ENCODE measurements at places on chromosomes 4 and X.

GRCh38 chr4:124940387-124940786, 227.9 kb upstream of the ANKRD50 start:
- DNase-seq, result peak; percentile 97

- no peak for DNase-seq
Measured at GRCh38 chrX:46755671-46756070, 3.2 kb downstream of the SLC9A7 start.

- DNase-seq, result peak; percentile 97
Measured at GRCh38 chr4:153676984-153677383, 7.1 kb upstream of the TLR2 start.

- DNase-seq, result no peak
Measured at GRCh38 chrX:18465051-18465450, 39.6 kb downstream of the CDKL5 start.

DNA sequence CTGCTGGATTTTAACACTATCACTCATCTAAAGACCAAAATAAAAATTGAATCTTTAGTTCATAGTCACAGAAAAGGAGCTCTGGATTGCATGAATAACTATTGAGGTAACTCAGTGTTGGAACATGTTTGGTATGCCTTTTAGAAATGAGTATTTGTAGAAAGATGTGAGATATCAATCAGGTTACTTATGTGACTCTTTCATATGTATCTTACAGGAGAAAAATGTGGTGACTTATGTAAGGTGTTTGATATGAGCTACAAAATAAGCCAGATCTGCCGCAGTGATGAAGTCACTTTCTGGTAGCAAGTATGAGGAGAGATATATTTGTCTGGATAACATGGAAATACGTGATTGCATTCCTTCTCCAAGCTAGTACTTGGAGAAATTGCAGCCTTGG, 1653.3 kb upstream of the PCDH7 start:
- no peak for DNase-seq

DNA sequence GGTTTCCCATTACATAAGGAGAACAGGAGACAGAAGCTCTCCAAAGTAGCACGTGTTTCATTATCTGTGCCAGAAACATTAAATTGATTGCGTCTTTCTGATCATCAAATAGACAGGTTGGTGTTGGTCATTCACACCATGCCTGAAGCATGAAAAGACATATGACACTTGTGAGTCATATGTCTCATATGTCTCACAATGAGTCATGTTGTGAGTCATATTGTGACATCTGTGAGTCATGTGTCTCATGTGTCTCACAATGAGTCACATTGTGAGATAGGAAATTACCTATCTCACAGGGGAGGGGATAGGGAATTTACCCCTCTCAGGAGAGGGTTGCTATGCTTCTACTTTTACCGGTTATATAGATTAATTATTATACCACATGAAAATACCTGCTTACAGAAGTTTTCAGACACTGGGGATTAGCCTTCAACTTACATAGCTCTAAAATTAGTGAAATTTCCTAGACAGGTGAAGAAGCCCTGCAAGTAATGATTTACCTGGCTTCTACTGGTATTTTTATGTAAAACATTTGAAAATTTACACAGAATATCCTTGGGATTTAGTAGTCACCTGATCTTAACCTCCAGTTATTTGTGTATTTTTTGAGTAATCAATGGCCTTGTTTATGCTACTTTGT, 80.8 kb downstream of the NPFFR2 start:
- peak; percentile 100 for DNase-seq

- DNase-seq, result peak; percentile 3
Measured at GRCh38 chrX:149704664-149705063, 7.2 kb upstream of the MAGEA11 start.

GRCh38 chr4:17781300-17782287, at the start of gene FAM184B:
TSS of gene FAM184B (minus strand) at chr4:17781621. CDS start at chr4:17781299, 322 bp downstream.
- DNase-seq, result no peak
